ENCODE measurements at places on chromosomes 4 and X.

GRCh38 chrX:97602465-97603258 is 719.0 kb downstream of the RPA4 start:
- no peak for DNase-seq

DNA sequence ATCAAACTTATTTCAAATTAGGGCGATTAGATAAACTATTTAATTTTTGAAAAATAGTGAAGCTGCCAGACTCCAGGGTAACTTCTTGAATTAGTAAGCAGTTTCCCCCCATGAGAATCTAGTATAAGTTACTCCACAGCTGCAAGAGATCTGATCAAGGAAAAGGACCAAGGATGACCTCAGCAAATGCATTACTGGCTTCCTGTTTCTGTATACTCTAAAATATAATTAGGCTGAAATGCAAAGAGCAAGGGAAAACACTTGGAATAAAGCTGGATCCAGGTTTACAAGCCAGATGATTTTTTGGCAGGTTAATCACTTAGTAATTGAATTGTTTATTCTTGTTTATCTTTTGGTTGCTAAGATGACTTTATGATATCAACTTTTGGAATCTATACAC is 13.4 kb upstream of the P2RY10 start:
- DNase-seq, result no peak

GRCh38 chr4:181418496-181418895 is 824.7 kb upstream of the TENM3 start:
- no peak for DNase-seq

DNA sequence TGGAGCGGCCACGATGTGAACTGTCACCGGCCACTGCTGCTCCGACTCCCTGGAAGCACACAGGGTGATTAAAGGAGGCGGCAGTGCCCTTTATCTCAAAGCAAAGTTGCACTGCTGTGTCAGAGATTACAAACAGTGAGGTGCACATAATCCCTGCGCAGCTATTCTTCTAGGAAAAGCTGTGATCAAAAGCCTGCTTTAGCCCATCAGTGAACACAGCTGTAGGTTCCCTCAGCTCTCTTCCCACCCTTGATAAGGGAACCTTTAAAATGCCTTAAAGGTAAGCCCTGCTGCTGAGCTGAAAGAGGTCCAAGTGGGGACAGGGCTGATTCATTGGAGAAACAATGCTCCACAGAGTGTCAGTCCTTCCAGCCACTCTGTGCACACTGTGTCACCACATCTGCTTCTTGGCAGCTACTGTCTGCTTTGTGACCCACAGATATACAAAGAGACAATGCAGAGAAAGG is 127.6 kb downstream of the EIF4E start:
- DNase-seq, result no peak

Measured in stimulated activated CD4-positive, alpha-beta T cell treated with anti-CD3 and anti-CD28 coated beads, Interleukin-12 subunit alpha, Interleukin-12 subunit beta, amount 100 ng/mL, for 24 hours (primary cell).